Activated CD4-positive, alpha-beta T cell treated with anti-CD3 and anti-CD28 coated beads, Interleukin-2, amount 10 ng/mL, durations not matched to agents 24 days and 14 days (primary cell): ENCODE measurements at places on chromosomes 4 and X.

GRCh38 chrX:1181170-1181569, 31.3 kb downstream of the CRLF2 start:
- peaks cover 4% of the 10 kb centered on the region for H3K4me1 ChIP-seq
- no peak overlapping the region for H3K27ac ChIP-seq
- H3K36me3 ChIP-seq, result no peaks in the 10 kb centered on the region
- no peaks in the 10 kb centered on the region for H3K27me3 ChIP-seq

DNA sequence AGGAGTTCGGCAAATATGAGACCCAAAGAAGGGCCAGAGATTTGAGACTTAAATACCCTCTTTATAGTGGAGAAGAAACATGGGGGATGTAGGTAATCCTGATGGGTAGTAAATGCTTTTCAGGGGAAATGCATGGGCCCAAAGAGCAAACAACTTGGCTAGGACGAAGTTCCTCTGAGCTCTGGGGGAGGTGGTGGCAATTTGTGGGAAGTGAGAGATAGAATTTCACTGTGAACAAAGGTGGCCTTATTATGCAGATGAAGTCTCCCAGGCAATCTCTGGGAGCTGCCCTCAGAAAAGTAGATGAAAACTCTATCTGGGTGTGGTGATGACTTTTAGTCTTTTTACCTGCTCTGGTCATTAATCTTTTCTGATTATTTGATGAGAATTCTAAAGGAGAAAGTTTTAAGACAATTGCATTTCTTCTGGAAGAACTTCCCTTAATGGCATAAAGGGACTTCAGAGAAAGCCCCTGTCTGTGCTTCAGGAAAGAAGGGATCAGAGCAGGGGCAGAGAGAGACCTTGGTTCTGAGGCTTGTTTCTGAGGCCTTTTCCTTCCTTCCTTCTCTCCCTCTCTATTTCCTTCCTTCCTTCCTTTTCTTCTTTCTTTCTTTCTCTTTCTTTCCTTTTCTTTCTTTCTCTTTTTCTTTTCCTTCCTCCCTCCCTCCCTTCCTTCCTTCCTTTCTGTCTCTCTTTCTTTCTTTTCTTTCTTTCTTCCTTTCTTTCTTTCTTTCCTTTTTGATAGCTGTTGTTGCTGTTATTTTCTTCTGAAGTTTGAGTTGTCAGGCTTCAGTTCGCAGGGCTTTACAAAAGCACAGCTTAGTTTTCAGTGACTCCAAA, 37.5 kb upstream of the MAOA start:
- no peak overlapping the region for H3K27ac ChIP-seq
- H3K4me1 ChIP-seq, result no peaks in the 10 kb centered on the region
- DNase-seq, result no peak
- peaks cover 4% of the 10 kb centered on the region for H3K27me3 ChIP-seq
- H3K4me3 ChIP-seq, result no peak overlapping the region

GRCh38 chrX:139933904-139934303, 1.1 kb upstream of the ATP11C start:
- no peaks in the 10 kb centered on the region for H3K27me3 ChIP-seq
- peaks cover 2% of the 10 kb centered on the region for H3K36me3 ChIP-seq
- H3K4me3 ChIP-seq, result peak overlapping the region; percentile 86

- H3K4me3 ChIP-seq, result peak overlapping the region; percentile 6
- no peaks in the 10 kb centered on the region for H3K27me3 ChIP-seq
- H3K4me1 ChIP-seq, result peaks cover 13% of the 10 kb centered on the region
- no peak for DNase-seq
These were observed 170.4 kb upstream of the CASK start for GRCh38 chrX:42093756-42094155.

GRCh38 chr4:38822748-38823303, 18.2 kb upstream of the TLR1 start:
- H3K36me3 ChIP-seq, result peaks cover 8% of the 10 kb centered on the region
- no peak overlapping the region for H3K27ac ChIP-seq
- H3K4me1 ChIP-seq, result peaks cover 22% of the 10 kb centered on the region
- H3K4me3 ChIP-seq, result no peak overlapping the region

DNA sequence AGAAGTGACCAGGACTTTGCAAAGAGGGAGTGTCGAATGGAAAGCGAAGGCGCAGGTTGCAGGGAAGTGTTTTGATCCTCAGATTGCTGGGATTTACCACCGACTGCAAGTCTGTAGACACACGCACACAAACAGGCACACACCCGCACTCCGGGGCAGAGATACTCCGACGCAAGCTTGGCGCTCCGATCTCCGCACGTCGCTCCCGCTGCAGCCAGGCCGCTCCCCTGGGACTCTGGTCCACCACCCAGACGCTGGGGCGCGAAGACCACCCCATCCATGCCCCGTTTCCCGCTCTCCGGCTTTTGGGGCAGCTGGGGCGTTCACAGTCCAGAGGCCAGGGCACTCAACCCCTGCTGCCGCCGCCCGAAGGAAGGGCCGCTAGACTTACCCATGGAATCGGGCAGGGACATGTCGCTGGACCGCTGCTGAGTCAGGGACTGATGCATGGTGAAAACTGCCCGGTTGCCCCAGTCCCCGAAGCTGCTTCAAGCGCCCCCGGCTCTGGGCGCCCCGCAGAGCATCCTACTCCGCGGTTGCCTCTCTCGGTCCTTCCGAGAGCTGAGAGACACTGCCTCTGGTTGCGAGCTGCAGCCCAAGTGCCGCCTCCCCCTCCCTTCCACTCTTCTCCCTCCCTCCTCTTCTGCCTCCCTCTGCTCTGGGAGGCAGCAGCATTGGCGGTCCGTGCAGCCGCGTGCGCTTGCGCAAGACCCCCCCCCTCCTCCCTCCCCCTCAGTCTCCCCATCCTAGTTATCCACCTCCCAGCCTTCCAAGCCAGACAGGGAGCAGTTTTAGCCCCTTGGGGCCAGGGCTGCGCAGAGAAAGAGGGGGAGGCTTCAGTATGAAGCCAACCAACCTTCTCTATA, at the start of gene TMEM255A:
Gene TMEM255A (minus strand): TSS at position 601 of the 866 bp plus-strand sequence. CDS start 152 bp downstream, at position 449.
- H3K36me3 ChIP-seq, result no peaks in the 10 kb centered on the region
- peak within 1 kb of the TSS; percentile 74 for H3K4me3 ChIP-seq
- peak; percentile 59 for DNase-seq
- H3K4me1 ChIP-seq, result peaks cover 16% of the 10 kb centered on the region
- H3K27ac ChIP-seq, result no peak within 1 kb of the TSS

DNA sequence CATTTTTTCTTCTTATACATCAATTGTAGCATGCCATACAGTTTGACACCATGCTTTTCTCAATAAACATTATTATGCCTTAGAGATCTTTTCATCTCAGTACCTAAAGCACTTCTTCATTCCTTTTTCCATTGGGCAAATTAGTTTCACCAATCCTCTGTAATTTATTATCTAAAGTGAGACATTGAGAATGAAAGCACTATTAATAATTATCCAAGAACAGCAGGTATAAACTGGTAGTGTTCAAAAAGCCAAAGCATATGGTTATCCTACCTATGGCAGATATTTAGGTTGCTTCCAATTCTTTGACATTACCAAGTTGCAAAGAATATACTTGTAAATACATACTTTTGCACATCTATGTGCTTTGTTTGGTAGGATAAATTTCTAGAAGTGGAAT, 15.6 kb downstream of the LAMTOR3 start:
- no peak overlapping the region for H3K27ac ChIP-seq
- H3K4me1 ChIP-seq, result no peaks in the 10 kb centered on the region
- no peak for DNase-seq
- peaks cover 34% of the 10 kb centered on the region for H3K36me3 ChIP-seq

DNA sequence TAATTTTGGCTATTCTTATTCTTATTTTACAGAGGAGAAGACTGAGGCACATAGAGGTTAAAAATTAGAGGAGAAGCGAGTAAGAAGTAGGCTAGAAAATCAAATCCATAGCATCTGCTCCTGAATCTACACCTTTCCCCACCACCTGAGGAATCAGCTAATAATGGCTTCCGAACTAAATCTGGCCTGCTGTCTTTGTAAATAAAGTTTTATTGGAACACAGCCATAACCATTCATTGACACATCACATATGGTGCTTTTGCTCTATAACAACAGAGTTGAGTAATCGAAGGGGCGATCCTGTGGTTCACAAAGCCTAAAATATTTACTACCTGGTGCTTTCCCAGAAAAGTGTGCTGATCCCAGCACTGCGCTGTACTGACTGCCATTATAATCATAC, 38.2 kb downstream of the F11 start:
- no peak overlapping the region for H3K4me3 ChIP-seq
- no peaks in the 10 kb centered on the region for H3K4me1 ChIP-seq
- H3K36me3 ChIP-seq, result no peaks in the 10 kb centered on the region
- DNase-seq, result no peak

DNA sequence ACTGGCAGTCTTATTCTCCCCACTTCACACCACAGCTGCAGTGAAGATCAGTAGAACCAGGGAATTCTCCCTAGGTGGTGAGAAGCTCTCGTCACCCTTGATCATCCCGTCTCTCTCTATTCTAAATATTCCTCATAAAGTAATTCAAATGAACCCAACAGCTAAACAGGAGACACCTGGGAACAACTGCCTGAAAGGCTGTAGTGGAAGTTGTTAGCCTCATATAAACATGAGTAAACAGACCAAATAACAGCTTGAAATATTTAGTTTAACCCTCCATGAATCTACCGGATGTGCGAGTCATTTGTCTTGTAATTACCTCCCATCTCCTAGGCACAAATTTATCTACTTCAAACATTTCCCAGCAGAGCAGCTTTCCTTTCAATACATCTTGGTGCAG, 30.4 kb upstream of the APELA start:
- H3K4me1 ChIP-seq, result no peaks in the 10 kb centered on the region
- no peaks in the 10 kb centered on the region for H3K36me3 ChIP-seq
- H3K27ac ChIP-seq, result no peak overlapping the region
- no peaks in the 10 kb centered on the region for H3K27me3 ChIP-seq
- H3K4me3 ChIP-seq, result no peak overlapping the region

DNA sequence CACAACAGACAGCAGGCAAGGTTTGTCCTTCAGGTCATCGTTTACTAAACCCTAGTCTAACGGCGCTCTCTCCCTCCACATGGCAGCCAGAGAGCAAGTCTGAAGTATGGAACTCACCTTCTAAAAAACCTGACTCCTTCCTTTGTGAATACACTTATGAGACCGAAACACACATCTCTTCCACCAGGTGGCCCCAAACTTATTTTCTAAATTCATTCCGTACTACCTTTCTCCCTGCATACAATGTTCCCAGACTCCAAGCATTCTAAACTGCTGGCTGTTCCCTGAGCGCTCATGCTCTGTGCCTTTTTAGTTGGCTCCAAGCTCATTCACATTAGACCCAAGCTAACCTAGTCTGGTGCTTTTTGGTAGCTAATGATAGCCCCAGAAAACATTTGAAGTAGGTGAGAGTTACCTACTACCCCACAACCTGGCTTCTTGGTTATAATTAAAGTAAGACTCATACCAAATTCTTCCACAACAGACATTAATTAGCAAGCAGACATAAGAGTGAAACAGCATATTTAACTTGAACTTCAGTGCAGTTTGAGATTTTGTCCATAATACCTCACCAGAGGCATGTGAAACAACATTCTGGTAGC, 67.6 kb upstream of the DCLK2 start:
- H3K27ac ChIP-seq, result no peak overlapping the region
- H3K27me3 ChIP-seq, result peaks cover 4% of the 10 kb centered on the region
- no peaks in the 10 kb centered on the region for H3K36me3 ChIP-seq
- H3K4me1 ChIP-seq, result no peaks in the 10 kb centered on the region
- peak; percentile 56 for DNase-seq
- H3K4me3 ChIP-seq, result no peak overlapping the region

DNA sequence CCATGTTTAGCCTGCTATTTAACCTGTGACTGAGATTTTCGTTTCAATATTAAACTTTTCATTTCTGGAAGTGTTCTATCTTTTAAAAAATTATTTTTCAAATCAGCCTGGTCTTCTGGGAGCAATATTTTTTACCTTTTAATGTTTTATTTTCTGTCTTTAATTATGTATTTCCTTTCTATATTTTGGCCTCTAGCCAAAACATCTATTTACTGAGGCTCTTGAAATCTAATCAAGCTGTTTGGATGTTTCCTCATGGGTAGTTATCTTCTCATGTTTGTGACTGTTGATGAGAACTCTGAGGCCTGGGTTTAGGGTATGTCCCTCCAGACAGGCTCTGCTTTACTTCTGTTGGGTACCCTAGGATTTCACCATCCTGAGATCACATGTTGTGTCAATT, 10.3 kb upstream of the SLC10A4 start:
- no peaks in the 10 kb centered on the region for H3K4me1 ChIP-seq
- H3K4me3 ChIP-seq, result no peak overlapping the region
- H3K27me3 ChIP-seq, result peaks cover 22% of the 10 kb centered on the region
- H3K27ac ChIP-seq, result no peak overlapping the region

- DNase-seq, result peak; percentile 87
- peaks cover 35% of the 10 kb centered on the region for H3K36me3 ChIP-seq
- peak overlapping the region; percentile 78 for H3K4me3 ChIP-seq
- H3K27me3 ChIP-seq, result no peaks in the 10 kb centered on the region
- H3K27ac ChIP-seq, result peak overlapping the region; percentile 96
These were observed 185.6 kb downstream of the RAP1GDS1 start for GRCh38 chr4:98446499-98447375.

DNA sequence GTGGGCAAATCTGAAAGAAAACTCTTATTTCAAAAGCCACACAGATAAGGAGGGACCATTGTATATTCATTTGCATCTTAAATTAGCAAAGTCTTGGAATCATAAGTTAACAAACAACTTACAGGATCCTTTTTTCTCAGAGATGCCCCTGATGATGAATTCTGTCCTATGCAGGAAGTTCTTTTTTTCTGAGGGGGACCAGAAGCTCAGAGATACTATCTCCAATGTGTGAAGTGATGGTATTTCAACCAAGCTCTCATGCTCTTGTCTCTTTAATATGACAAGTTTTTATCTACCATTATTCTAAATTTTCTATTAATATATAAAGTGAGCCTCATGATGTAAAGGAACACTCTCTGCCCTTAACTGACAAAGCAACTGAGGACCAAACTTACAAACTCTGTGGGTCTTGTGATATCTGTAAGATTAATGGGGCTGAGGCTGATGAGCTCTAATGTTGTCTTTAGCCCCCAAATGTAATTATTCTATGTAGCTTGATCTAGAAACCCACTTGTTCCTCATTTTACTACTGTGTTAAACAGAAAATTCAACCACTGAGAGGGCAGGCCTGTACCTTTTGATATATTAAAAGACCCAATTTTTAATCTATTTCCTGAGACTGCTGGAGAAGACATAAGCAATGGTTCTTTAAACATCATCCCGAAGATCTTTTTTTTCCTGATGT, 27.0 kb downstream of the TEC start:
- no peaks in the 10 kb centered on the region for H3K4me1 ChIP-seq
- no peaks in the 10 kb centered on the region for H3K36me3 ChIP-seq
- no peak overlapping the region for H3K27ac ChIP-seq
- no peak for DNase-seq
- no peak overlapping the region for H3K4me3 ChIP-seq

DNA sequence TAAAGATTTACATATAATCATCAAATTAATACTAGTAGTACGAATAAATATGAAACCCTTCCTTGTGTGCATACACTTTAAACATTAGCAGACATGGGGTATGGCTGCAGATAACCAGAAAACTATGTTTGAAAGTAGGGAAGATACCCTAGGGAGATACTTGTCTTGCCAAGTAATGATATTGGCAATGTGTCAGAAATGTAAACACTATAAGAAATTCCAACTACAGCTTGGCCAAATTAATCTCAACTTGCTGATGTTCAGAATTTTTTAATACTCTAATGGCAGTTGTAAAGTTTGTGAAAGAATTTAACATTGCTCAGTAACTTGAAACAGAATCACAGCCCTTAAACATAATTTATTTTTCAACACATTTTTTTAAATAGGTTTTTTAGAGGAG, 27.4 kb upstream of the HPGD start:
- H3K27me3 ChIP-seq, result no peaks in the 10 kb centered on the region
- no peak overlapping the region for H3K27ac ChIP-seq
